Stimulated activated CD8-positive, alpha-beta memory T cell treated with anti-CD3 and anti-CD28 coated beads, Interleukin-7, amount 100 ng/mL, for 4 hours (primary cell): ENCODE measurements at places on chromosomes 1 and 21.

DNA sequence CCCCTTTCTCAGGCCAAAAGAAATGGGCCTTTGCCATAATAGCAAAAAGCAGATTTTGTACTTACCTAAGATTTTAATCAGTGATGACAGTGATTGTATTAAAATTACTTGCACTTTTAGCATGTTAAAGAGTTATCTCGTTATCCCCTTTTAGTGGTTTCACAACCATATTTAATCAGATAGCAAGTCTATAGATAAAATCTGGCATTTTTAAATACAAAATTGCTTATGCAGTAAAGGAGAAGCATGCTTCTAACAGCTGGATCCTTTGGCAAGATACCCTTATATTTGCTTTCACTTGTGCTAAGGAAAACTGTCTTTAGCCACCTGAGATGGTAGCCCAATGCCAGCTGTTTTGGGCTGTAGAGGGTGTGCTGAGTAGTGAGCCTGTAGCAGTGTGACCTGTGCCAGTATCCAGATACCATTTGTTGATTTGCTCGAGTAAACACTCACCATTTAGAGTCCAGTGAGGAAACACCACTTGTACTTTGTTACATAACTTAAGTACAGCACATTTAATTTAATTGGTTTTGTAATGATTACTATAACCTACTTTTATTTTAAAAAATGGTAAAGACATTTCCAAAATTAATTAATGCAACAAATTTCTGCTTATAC, 314.4 kb upstream of the ZP4 start:
- no peak for DNase-seq

DNA sequence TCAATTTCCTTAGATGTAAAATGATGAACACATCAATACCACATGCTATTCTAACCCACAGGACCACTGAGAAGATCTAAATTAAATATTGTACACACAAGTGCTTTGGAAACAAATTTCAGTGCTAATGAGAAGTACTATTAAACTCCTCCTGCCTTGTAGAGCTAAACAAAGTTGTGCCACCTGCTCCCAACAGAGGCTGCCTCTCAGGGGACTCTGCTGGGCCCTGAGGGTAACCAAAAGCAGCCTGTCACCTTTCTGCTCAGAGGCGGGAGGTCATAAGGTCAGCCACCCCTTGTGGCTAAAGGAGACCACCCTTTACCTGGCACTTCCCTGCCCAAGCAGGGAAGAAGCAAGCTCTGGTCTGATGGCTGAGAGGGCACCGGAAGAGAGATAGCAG, 6.3 kb downstream of the SLC9A1 start:
- no peak for DNase-seq

DNA sequence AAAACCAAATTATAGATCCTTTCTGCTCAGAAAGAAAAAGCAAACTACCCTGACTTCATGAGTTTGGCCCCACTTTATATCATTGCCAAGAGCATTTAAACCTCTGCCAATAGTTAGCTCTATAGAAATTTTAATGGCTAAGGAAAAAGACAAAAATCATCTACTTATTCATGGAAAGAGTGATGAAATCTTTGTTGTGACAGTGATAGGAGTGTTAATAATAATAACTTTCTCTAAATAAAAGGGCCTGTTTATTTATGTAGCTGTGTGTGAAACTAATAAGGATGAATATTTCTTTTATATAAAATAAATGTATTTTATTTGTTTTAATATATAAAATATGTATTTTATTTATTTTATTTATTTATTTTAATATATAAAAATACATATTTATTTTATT, 6.4 kb downstream of the CHODL start:
- no peak for DNase-seq

DNA sequence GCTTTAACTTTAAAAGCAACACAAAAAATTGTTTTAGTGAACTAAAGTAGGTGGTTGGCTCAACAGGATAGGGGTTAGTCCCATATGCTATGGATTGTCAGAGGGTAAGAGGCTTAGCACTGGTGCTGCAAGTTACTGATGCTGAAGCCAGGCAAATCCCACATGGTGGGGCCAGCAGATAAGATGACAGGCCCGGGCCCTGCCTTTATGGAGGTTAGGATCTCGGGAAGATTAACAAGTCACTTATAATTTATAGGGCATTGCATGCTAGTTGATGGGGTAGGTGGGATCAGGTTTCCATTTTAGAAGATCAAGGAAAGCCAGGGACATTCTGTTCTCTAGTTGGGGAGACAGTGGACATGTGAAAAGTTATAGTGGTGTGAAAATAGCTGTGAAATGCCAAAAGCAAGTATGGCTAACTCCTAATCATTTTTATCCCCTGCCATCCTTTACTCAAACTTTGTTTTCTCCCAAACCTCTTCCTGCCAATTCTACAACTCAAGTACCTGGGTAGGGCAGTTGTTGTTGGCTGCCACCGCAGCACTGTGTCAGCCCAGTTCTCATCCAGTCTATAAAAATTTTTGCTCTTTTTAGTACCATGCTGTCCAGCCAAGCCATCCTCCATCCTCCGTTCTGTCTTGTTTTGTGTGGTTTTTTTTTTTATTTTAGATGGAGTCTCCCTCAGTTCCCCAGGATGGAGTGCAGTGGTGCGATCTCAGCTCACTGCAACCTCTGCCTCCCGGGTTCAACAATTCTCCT, 10.3 kb downstream of the CHAF1B start:
- no peak for DNase-seq

DNA sequence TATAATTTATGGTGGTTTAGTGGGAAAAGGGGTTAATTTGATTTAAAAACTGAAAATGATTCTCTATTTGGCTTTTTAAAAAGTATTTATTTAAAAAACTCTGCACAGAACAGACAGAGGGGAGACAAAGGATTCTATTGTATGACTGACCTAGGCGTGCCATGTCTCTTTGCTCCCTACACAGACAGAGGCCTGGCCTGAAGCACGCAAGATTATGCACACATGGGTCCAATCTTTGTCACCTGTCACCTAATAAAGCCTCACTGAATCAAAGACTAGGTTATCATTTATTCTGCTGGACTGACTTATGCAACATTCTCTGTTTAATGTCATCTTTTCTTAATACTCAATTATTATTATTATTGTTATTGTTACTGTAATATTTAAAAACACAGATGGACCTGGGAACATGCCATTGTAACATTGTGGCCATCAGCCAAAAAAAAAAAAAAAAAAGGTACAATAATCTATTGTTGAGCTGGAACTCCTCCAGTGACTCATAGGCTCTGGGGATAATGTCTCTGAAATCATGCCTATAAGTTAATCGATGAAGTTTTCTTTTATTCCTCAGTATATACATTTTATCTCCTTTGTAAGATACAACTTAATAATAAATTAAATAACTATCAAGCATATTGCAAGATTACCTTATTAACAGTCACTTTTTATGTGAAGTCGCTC, 112.1 kb downstream of the RUNX1 start:
- no peak for DNase-seq

GRCh38 chr1:32204943-32205361, 519 bp upstream of the IQCC start:
- no peak for DNase-seq

- no peak for DNase-seq
These were observed 32.4 kb upstream of the ZSWIM5 start for GRCh38 chr1:45238846-45239245.

GRCh38 chr1:41357451-41358101, 3.7 kb upstream of the FOXO6 start:
- DNase-seq, result no peak

- DNase-seq, result no peak
These were observed 1.9 kb downstream of the S100A4 start for GRCh38 chr1:153543736-153544135.

DNA sequence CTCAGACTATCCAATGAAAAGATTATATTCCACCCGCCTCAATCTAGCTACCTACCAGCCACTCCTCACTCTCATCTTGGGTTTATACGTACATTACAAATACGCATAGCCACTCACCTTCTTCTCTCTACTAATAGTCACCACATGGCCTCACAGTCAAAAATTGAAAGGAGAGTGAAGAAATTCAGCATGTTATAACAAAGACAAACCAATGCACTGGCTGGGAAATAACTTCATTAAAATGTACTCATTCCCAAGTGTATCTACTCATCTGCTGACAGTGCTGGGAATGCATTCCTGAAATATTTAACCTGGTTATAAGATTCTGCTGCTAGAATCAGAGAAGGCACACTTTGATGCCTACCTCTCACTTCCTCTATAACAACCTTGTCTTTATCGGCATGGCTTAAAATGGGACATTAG, 6.5 kb downstream of the ZNF644 start:
- DNase-seq, result no peak

DNA sequence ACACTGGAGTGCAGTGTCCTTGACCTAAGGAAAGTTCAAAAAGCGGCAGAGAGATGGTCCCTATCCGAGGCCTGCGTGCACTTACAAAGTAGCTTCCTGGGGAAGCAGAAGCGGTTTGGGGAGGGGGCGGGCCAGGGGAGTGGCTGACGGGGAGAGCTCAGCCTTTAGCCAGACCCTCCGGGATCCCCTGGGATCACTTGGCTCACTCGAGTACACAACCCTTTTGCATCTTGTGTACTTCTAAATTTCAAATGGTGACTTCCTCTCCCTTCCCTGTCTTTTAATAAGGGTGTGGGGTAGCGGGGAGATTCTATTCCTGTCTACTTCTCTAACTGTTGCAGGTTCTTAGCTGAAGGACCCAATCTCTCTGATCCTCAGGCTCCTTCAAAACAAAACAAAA, 18.1 kb upstream of the SNX27 start:
- no peak for DNase-seq

GRCh38 chr1:108817016-108817415, 39.9 kb downstream of the AKNAD1 start:
- no peak for DNase-seq

DNA sequence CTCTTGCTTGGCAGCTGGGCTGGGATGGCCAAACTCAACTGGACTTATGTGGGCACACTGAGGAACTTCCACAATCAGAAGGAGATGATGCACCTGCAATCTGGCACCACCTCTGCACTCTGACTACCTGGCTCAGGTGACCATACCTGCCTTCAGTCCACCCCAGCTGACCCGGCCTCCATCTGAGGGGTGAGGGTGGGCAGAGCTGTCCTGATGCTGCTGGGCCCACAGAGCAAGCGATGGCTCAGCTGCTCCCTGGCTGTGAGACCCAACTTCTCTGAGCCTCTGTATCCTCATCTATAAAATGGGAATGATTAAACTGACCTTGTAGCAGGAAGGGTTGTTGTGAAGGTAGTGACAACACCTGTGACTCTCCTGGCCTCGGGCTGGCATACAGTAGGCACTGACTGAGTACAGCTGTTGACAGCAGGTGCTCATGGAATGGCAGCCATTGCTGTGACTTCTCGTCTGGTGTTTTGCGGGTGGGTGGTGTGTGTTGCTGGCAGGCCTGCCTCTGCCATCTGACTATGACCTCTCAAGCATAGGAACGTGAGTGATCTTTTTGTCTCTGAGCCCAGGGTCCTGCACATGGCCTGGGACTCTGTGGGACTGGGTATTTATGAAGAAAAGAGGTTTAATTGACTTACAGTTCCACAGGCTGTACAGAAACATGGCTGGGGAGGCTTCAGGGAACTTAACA, 438.5 kb downstream of the PTPRU start:
- DNase-seq, result no peak

- DNase-seq, result no peak
These were observed 72.9 kb downstream of the HLCS start for GRCh38 chr21:36893581-36893980.

- DNase-seq, result no peak
These were observed 1.2 kb upstream of the ADPRS start for GRCh38 chr1:36087233-36088123.

DNA sequence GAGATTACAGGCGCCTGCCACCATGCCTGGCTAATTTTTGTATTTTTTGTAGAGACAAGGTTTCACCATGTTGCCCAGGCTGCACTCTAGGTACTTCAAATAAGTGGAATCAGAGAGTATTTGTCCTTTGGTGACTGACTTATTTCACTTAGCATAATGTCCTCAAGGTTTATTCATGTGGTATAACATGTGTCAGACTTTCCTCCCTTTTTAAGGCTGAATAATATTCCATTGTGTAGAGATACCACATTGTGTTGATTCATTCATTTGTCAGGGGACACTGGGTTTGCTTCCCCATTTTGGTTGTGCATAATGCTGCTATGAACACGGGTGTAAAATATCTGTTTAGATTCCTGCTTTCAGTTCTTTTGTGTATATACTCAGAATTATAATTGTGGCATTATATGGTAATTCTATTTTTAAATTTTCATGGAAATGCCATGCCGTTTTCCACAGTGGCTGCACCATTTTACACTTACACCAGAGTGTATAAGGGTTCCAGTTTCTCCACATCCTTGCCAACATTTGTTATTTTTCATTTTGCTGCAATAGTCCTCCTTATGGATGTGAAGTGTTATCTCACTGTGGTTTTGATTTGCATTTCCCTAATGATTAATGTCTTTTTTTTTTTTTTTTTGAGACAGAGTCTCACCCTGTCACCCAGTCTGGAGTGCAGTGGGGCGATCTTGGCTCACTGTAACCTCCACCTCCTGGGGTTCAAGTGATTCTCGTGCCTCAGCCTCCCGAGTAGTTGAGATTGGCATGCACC, 35.1 kb downstream of the IL6R start:
- DNase-seq, result no peak

DNA sequence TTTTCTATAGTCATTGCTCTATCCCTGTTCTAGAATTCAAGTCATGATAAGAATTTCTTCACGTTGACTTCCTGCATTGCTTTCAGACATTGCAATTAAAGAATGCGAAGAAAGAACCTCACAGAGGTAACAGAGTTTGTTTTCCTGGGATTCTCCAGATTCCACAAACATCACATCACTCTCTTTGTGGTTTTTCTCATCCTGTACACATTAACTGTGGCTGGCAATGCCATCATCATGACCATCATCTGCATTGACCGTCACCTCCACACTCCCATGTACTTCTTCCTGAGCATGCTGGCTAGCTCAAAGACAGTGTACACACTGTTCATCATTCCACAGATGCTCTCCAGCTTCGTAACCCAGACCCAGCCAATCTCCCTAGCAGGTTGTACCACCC, 10.6 kb downstream of the APCS start:
- DNase-seq, result no peak

- peak; percentile 56 for DNase-seq
These were observed 61.7 kb downstream of the TLR5 start for GRCh38 chr1:223081181-223081994.

GRCh38 chr1:221736714-221737113, 5.2 kb downstream of the DUSP10 start:
- no peak for DNase-seq

DNA sequence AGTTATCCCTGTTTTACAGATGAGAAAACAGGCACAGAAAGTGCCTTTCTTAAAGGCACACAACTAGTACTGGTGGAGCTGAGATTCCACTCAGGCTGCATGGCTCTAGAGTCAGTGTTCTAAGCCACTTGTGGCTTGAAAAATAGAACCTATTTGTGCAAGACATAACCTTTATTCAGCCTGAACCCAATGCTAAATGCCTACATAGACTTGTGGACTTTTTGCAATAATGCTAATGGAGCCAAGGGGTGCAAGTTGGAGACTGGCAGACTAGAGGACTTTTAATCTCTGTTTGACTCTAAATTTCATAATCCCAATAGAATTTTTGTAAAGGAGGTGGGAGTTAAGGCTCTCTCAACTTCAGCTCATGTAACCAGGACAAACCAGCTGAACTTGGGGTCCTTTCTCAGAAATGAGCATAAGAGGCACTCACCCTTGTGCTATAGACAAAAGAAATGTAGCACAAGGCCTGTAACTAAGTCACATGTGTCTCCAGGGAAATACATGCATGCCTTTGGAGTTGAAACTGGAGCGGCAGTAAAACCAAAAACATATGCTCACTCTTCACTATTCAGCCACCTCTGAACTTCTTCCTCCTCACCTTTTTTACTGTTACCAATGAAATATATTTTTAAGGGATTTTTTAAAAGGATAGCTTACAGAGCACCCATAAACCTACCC, 43.0 kb upstream of the AK4 start:
- no peak for DNase-seq

- DNase-seq, result no peak
These were observed 3.9 kb upstream of the SKI start for GRCh38 chr1:2224170-2224584.
